ENCODE measurements at places on chromosomes 16 and 17.

DNA sequence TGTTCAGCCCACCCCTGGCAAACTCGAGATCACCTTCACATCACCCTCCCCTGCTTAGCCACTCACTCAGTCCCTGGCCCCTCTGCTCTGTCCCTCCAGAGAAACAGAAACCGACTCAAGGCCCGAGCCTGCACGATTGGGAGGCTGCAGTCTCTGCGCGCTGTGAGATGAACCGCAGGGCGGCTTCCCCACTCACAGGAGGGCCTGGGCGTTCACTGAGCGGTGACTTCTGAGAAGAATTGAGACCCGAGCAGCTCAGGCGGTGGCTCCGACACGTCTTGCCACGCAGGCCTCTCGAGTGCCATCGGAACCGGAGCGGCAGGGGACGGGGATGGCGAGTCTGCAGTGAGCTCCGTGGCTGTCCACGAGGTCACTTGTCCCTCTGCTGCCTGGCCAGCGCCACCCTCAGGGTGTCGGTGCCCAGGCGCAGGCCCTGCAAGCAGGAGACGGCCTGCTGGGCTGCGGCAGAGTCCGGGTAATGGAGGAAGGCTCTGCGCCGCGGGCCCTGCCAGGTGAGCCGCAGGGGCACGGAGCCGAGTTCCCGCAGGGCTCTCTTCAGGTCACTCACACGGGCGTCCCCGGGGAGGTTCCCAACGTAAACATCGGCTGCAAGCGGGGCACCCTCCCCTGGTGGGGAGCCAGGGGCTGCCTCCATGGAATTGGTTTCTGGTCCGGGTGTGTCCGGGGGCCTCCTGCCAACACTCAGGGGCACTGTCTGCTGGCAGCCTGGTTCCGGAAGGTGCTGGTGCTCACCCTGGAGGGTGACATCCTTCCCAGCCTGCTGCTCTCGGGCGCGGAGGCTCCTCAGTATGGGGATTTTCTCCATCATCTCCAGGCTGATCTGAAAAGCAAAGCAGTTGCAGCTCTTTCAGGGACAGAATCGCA lies 21.6 kb downstream of the FOXF1 start:
- DNase-seq, result no peak

- no peak for DNase-seq
Observed at GRCh38 chr16:4052096-4052495, 64.1 kb downstream of the ADCY9 start.

- no peak for DNase-seq
Observed at GRCh38 chr16:76579277-76579922, 302.2 kb downstream of the CNTNAP4 start.

DNA sequence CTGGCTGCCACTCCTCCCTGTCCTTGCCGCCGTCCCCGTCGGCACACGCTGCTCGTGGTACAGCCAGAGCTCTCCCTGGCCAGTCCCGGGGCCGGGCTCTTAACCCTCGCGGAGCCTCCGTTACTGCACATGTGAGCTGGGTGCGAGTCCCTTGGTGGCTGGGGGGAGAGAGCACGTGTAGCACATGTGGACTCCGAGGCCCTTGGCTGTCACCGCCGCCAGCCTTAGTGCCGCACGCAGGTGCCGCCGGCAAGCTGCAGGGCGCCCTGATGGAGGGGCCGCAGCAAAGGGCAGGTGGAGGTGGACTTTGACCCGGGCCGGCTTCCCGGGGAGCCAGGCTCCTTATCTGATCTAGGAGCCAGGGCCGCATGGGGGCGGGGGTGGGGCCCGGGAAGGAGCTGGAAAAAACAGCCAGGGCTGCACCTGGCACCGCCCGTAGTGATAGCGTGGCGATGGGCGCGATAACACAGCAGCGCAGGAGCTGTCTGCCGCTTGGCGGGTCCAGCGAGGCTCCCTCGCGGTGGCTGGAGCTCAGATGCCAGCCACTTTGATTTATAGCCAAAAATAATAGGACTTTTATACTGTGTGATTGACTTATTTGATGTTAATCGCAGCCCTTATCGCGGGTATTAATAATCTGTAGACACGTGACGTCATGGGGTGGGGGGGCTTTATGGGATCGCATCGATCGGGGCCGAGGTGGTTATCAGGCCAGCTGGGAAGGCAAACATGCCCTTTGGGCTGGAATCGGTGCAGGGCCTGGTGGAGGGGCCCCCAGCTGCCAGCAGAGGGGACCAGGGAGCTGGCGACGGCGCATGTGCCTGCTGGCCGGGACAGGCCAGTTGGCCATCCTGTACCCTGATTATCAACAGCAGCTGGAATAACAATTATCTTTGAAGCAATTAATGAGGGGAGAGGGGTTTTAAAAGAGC lies 35.1 kb downstream of the ZFPM1 start:
- DNase-seq, result no peak

- no peak for DNase-seq
Observed at GRCh38 chr17:57577751-57578607, 167.1 kb downstream of the CCDC182 start.

GRCh38 chr16:88423448-88423850 lies 29.6 kb upstream of the ZFPM1 start:
- peak; percentile 25 for DNase-seq

DNA sequence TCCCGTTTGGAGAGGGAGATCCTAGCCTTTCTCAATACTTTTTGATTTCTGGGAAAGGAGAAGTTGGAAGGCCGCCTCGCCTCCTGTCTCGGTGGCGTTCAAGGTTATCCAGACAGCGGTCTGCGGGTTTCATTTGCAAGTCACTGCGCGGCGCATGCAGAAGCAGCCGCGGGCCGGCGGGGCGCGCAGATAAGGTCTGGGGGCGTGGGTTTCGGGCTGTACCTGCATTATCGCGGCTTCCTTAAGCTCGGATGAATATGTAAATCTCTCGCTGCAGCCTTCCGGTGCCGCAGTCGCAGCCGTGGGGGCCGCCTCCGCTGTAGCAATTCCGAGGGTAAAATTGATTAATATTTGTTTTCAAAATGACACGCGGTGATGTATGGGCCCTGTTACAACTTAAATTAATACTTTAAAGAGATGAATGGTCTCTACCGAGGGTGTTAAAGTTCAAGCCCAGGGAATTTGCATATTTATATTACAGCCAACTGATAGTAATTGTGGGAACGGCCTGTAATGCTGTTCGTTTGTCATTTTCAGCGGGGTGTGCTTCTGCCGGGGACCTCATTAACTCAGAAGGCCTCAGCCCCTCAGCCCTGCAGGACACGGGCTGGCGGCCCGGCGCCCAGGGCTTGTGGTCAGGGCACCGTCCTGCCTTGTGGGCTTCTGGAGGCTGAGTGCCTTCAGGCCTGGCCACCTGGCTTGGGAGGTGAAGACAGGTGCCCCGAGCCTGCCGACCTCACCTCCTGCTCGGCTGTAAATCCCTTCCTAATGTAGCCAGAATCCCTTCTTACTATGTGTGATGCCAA lies 99.4 kb downstream of the CYLD start:
- no peak for DNase-seq

DNA sequence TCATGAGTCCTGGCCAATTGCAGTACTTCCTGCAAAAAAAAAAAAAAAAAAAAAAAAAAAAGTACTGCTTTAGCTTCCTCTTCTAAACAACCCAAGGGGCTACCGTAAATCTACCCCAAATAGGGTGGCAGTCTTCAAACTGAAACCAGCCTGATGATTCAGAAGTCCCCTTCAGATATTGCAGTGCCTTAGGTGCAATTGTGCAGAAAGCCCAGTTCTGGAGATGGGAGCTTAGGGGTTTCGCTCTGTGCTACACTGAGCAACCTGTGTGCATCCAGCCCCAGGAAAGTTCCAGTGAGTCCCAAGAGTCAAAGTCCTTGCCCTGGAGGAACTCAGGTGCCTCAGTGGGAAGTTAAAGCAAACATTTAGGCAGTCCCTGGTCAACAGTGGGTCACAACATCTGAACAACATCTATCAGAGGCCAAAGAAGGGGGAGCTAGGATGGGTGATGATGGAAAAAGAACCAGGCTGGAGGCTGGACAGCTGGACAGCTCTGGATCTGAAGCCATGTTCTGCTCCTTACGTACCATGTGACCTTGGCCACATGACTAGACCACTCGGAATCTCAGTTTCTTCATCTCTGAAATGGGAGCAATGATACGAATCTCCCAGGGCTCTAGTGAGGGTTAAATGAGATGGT lies 6.7 kb upstream of the CIITA start:
- no peak for DNase-seq

- no peak for DNase-seq
Observed at GRCh38 chr17:80855196-80855947, 136.3 kb upstream of the CHMP6 start.

DNA sequence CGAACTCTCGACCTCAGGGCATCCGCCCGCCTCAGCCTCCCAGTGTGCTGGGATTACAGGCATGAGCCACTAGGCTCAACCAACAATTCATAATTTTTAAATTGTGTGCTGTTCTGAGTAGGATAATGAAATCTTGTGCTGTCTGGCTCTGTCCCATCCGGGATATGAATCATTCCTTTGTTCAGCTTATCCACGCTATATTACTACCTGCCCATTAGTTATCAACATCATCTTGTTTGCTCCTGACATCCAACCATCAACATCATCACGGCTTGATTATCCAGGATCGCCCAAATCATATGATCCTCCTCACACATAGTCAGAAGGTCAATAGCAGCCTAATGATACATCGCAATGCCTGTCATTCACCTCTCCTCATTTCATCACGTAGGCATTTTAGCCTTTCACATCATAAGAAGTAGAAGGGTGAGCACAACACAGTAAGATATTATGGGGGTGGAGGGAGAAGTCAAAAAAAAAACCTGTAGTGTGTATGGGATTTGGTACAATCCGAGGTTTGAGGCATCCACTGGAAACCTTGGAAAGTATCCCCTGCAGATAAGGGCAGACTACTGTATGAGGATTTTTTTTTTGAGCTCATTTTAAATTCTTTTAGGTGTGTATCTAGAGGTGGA lies 77.0 kb upstream of the SIAH1 start:
- DNase-seq, result no peak

DNA sequence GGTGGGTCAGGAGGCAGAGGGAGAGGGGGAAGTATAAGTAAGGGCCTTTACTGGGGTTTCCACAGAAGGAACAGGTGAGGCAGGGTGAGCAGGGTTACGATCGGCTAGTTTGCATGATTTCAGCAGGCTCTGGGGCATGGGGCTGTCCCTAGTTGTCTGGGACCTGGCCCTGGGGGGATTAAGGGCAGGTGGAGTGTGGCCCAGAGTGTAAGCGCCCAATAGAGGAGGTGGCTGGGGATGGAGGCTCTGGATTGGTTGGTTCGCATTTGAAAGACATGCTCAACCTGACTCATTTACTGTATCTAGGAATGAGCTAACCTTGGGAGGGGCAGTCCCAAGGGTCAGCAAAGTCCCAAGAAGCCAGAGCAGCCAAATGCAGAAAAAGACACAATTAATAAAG lies 230.3 kb downstream of the MAP2K4 start:
- no peak for DNase-seq

GRCh38 chr16:27475561-27475960 lies 73.6 kb downstream of the IL21R start:
- DNase-seq, result peak; percentile 90

- peak; percentile 76 for DNase-seq
Observed at GRCh38 chr17:43832168-43832975, 574 bp downstream of the MPP3 start.

DNA sequence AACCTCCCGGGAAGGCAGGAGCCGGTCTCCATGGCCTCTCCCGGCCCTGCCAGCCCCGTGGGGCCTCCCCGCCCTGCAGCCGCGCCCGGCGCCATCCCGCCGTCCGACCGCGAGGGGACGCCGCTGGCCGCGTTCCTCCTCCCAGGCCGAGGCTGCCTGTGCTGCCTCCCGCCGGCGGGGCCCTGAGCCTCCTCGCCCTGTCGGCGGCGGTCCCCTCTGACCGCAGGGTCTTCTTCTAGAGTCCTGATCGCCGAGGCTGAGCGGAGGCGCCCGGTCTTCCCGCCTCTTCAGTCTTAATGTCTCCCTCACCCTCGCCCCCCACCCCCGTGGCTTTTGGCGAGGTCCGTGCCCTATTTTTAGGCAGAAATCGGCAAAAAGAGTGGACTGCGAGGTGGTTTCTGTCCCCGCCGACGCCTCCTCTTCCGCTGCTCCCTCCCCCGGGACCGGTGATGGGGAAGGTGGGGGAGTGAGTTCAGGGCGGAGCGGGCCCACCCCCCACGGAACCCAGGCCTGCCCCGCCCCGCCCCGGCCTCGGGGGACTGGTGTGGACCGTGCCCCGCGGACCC lies 794 bp upstream of the CPNE7 start:
- peak; percentile 69 for DNase-seq

- DNase-seq, result no peak
Observed at GRCh38 chr17:74951680-74952421, 16.2 kb downstream of the OTOP3 start.

DNA sequence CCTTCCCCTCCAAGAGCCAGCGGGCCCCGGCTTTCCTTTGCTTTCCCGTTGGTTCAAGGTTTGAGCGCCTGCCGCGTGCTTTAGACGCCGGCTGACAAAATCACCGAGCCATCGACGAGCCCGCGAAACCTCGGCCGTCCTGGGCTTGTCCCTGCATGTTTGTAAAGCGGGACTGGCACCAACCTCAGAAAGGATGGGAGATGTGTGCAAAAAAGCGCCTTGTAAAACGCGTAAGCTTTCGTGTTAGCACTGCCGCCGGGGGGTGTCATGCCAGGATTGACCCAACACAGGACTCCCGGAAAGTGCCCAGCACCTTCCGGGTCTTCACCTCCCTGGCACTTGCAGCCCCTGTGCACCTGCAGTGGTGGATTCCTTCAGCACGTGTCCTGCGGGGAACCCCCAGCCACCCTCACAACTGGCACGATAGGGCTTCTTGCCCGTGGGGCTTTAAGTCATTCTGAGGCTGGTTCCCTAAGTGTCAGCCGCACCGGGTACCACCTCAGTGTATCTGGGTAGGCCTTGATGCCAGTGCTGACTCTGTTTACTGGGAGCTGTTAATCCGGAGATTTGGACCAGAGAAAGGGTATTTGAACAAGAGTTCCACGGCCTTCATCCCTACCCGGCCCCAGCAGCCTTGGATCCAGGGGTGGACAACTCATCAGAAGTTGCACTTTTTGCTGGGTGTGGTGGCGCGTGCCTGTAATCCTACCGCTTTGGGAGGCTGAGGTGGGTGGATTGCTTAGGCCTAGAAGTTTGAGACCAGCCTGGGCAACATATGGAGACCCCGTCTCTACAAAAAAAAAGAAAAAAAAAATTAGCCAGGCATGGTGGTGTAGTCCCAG lies 817 bp downstream of the NDUFAF8 start:
- peak; percentile 12 for DNase-seq

- DNase-seq, result peak; percentile 59
Observed at GRCh38 chr17:69763503-69763902, 311.5 kb upstream of the KCNJ16 start.

Measured in fibroblast of skin of back (primary cell).